Stimulated activated CD4-positive, alpha-beta T cell treated with anti-CD3 and anti-CD28 coated beads, TNF-alpha, amount 100 ng/mL, for 48 hours (primary cell): ENCODE measurements at places on chromosomes 3 and 15.

DNA sequence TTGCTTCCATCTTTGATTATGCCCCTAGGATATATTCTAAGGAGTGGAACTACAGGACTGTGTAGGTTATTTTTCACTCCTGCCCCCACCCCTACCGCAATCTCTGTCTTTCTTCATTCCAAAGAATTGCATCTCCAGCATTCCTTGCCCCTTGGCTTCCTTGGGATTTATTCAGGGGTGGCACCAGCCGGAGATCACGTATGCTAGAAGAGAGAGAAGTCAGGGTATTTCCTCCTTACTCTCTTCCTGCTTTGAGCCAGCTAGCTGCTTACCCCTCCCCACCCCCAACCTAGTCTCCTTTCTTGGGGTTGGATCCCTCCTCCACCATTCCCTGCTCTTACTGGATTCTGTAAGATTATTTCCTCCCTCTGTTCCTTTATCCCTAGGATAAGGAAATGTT is 35.0 kb upstream of the DENND4A start:
- DNase-seq = no peak

- DNase-seq = no peak
Measured at GRCh38 chr3:158733656-158734055, 1.4 kb upstream of the RARRES1 start.

DNA sequence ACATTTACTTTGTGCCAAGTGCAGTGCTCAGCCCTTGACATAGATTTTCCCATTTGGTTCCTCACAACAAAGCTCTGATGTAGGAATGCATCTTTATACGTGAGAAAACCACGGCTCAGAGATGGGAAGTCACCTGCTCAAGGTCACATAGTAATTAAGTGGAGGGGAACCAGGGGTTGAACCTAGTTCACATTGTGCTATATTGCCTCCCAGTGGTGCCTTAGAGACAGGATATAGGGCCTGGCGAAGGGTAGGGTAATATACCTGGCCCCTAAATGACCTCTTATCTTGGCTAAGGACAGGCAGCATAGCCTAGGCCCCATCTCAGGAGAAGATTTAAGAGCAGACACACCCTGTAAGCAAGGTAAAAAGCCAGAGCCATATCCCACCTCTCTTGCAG is 71.5 kb downstream of the FOXP1 start:
- DNase-seq = no peak

GRCh38 chr3:189322339-189322738 is 150.6 kb downstream of the TPRG1 start:
- DNase-seq = no peak
